ENCODE measurements at places on chromosomes 5 and 9.

DNA sequence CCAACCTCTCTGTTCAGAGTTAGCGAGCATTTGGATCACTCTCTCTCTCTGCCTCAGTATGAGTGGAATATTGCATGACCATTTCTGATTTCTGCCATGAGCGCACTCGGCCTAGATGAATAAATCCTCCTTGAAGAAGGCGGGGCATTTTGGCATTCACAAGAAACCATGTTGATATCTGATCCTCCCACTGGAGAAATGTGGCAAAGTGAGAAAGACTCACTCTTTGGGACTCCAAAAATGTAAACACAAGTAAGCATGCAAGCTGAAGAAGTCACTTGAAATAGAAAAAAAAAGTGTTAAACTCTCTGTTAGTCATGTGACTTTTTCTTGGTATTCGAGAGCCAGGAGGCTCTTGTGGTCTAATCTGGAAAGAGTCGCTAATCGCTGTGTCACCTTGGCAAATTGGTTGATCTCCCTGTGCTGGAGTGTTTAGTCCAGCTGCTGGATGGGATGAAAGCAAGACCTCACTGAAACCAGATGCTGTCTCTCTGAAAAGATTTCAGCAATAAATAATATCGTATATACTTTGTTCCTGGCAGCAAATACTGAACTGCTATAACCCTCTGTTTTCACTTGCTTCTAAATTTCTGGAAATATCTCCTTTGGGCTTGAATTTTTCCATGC is 95.5 kb downstream of the GHR start:
- no peak for DNase-seq

DNA sequence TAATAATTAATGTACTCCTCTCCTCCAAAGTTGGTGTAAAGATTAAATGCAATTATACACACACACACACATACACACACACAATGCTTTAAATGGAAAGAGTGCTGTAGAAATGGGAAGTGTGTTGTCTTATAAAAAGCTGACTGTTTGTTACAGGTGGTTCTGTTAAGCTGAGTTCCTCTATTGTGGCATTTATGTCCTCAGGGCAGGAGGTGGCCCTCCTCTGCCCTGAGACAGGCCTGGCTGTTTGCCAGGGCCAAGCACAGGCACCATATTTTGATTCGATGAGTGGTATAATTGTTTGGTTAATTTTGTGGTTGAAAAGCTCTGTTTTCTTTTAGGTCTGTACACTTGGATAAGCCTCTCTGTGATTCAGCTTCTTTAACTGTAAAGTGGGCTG is 573.9 kb downstream of the KIF4B start:
- DNase-seq, result no peak

DNA sequence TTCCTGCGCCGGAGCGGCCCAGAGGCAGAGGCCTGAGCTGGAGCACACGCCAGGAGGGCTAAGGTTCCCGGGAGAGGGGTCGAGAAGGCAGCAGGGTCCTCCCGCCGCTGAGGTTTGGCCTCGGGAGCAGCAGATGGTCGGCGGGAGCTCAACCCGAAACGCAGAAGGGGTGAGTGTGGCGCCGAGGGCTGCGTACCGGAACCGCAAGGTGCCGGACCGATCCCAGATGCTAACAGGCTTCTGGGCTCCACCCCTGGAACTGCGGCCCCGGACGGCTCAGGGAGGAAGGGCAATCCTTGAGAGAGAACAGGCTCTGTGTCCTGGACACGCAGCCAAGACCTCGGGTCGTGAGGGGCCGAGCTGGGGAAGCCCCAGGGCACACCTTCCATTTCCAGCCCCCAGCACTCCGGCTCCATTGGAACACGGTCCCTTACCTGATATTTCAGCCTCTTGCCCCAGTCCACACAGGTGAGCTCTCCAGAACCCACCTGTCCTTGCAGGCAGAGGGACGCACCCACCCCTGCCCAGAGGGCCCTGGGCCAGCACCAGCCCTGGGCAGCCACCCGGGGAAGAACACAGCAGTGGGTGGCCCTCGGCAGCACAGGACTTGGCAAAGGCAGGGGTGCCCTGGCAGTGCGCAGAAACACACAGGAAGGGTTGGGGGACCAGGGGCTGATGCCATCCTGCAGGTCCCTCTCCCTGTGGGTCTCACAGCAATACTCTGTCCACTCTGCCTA is 1.4 kb downstream of the LHX3 start:
- no peak for DNase-seq

- DNase-seq, result no peak
Observed at GRCh38 chr9:36739373-36740116, 166.8 kb downstream of the MELK start.

GRCh38 chr5:89397096-89397495 is 514.1 kb upstream of the MEF2C start:
- no peak for DNase-seq

GRCh38 chr5:151820903-151821302 is 49.1 kb downstream of the G3BP1 start:
- peak; percentile 14 for DNase-seq

DNA sequence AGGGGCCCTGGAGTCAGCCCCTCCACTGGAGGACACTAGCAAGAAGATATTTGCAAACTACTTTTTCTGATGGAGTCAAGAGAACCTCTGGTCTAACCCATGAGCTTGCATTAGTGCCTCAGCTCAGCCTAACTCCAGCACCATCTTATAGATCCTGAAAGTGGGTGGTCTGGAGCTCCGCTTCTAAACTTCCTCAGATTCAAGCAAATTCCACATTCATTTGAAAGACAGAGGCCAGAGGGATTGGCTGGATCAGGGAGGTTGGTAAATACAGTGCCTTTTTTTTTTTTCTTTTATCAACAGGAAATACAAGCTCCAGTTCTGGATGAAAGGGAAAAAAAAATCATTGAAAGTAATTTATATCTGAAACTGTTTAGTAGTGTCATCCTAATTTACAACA is 99.9 kb downstream of the ENC1 start:
- peak; percentile 8 for DNase-seq

- DNase-seq, result no peak
Observed at GRCh38 chr5:94473936-94474335, 144.5 kb downstream of the KIAA0825 start.

DNA sequence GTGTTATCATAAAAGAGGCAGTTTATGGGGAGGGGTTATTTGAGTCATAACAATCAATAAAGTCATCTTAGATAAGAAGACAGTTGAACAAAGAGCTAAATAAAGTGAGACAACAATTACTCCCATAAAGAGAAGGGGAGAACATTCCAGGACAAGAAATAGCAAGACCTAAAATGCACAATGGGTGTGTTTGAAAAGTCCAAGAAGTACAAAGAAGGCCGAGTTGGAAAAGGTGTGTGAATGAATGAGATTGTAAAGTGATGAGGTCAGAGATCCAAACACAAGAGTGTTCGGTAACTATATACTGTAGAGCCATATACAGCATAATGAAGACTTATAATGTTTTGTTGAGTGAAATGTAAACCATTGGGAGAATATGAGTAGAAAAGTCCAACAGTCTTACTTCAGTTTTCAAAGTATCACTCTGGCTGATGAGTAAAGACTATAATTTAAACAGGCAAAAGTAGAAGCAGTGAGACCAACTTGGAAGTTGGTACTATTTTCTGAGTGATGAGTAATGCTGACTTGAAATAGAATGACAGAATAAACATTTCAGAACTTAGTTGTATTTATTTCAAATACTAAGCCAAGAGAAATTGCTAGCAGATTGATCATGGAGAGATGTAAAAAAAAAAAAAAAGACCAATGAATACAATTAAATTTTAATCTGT is 868.7 kb upstream of the CDH9 start:
- DNase-seq, result no peak

DNA sequence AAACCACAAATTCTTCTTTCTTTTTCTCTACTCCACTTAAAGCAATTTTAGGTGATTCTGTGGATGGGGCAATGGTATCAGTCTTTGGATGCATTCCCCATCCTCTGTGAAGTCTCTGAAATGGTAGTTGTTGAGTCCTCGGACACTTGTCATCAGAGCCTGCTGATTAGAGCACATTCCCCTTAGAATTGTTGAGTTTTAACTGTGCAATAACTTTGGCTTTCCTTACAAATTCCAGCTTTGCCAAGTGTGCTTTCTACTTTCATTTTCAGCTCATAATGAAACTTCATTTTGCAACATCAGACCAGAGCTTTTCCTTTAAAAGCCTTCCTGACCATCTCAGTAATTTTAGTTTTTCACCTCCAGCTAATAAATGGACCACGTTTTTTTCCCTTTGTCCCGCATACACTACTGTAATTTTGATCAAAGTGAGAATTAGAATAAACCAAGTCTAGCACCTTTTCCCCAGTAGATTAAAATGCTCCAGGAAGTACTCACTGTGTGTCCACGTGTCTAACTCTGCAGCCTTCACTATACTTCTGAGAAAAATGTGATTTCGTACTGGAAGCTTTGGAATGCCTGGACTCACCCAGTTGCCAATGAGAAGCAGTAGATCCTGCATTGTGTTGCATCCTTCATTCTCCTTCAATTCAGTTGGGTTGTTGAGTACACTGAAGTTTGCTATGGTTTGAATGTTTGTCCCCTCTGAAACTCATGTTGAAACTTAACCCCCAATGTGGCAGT is 135.6 kb downstream of the NTRK2 start:
- no peak for DNase-seq

- DNase-seq, result no peak
Observed at GRCh38 chr5:83839256-83839655, 118.6 kb upstream of the HAPLN1 start.

DNA sequence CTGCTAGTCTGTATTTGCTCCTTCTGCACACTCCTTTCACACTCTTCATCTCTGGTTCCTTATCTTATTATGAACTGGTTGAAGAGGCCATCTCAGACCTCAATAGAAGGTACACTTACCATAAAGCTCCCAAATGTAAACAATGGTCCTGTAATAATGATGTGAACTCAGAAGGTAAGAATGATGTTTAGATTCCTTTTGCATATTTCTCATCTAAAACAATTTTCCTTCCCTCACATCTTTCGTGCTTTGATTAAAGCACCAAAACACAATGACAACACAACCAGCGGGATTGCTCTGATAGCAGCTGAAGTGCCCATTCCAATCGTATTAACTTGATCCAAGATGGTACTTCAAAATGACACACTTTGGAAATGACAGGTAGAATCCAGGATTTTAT is 34.3 kb downstream of the NFIB start:
- no peak for DNase-seq

DNA sequence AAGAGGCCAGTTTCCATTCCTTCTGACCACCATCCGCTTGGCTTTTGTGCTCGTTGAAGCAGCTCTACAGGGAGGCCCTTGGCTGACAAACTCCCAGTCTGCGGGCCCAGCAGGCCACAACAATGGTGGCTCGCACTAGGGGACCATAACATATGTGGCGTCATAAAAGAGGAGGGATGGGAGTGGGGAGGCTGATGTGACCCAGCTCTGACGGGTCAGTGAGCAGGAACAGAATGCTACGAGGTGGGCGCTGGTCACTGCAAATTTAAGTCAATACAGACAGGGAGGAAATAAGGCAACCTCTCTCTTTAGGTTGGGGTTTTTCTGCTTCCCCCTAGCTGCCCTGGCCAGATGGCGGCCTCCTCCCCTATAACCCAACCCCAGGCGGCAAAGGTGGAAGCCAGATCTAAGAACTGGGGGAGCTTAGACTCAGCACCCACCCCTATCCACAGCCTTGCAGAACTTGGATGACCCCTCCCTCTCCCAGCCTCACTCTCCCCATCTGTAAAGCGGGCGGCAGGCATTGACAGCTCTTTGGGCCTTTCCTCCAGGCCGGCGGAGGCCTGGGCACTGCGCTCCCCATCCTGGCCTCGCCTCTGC is 778 bp downstream of the FRRS1L start:
- DNase-seq, result no peak

DNA sequence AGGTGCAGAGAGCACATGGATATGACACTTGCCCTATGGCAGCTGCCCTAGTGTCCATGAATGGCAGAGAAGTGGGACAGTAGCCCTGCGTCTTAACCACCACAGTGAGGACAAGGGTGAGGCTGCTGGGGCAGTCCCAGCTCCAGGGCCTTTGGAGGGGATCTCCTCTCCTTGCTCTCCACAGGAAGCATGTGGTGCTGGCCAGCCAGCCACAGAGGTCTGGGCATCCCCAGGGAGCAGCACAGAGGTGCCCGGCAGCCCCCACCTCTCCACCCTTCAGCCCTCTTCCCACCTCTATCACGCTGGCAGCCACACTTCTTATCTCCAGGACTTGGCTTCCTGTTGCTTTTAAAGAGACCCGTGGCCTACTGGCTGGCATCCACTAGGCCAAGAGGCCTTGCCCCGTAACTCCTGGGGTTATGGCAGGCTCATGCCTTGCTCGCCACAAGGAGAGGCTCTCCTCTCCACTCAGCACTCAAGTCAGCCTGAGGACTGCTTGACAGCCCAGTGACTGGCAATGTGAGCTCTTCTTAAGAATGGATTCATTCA is 21.9 kb downstream of the CSF2 start:
- DNase-seq, result no peak

GRCh38 chr9:23431459-23431858 is 394.6 kb downstream of the ELAVL2 start:
- no peak for DNase-seq

DNA sequence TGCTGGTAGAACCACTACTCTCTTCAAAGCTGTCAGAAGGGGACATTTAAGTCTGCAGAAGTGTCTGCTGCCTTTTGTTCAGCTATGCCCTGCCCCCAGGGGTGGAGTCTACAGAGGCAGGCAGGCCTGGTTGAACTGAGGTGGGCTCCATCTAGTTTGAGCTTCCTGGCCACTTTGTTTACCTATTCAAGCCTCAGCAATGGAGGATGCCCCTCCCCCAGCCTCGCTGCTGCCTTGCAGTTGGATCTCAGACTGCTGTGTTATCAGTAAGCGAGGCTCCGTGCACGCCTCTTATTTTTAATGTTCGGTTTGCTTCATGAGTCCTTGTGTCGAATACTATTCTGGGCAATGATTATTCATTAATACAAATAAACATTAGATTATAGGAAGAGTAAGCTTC is 3.1 kb upstream of the SLC27A6 start:
- DNase-seq, result no peak

GRCh38 chr5:111127453-111128195 is 35.5 kb downstream of the WDR36 start:
- no peak for DNase-seq

GRCh38 chr5:28275931-28276330 is 1237.5 kb upstream of the CDH9 start:
- DNase-seq, result no peak

DNA sequence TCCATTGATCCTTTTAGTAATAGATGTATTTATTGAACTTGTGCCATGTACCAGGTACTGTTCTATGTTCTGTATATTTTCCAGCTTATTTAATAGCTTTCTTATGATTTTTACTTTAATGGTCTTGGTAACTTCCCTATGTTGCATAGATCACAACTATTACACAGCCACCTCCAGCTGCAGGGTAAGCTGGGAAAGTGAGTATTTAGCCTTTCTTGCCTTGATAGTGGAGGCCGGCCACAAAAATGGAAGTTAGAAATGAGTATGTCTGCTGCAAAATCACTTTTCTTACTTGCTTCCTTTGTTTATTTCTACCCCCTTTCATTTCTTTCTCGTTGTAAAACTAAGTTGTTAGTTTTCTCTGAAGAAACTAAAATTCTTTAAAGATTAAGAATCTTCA is 43.1 kb upstream of the ANKDD1B start:
- DNase-seq, result no peak

DNA sequence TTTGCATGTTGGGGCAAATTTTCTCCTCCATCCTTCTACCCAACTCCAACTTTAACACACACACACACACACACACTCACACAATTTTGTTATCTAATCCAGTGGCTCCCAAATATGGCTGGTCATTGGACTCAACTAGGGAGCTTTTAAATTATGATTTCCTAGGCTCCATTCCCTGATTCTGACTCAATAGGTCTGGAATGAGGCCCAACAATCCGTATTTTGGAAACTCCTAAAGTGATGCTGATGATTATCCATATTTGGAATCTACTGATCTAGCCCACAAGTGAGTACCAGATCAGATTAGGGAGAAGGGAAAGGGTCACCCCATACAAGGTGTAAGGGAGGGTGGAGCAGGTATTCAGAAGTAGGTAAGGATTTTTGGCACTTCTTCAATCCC is 309.7 kb downstream of the TLE1 start:
- DNase-seq, result no peak
